Fibroblast of villous mesenchyme (primary cell): ENCODE measurements at places on chromosomes 5 and 9.

- no peak for DNase-seq
Measured at GRCh38 chr5:32991421-32991815, 280.3 kb downstream of the NPR3 start.

GRCh38 chr5:16916262-16916878 lies 19.7 kb downstream of the MYO10 start:
- DNase-seq: peak; percentile 82

DNA sequence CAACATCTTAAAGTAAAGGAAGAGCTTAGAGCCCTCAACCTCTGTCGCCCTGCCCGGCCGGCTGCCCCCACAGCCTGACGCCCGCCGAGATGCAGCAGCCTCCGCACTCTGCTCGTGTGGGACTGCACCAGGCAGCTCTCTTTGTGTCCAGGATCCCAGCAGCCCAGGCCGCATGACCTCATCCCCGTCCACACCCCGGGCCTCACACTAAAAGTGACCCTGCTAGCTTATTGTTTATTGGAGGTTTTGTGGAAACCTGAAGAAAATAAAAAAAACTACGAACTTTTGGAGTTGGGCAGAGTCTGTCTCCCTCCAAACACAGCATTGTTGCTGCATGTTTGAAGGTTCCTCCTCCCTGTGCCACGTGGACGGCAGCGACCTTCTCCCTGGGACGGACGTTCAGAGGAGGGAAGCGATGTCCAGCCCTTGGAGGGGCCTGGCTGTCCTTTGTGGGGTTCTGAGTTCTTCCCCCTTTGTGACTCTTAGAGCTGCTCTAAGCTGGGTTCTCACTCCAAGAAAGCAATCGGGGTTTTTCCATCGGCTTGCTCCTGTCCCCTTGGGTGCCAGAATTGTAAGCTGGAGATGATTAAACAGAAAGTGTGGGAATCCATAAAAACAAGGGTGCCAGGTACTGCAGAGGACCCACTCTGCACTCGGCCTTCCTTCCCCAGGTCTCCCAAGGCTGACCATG lies 103.5 kb upstream of the COL5A1 start:
- DNase-seq: peak; percentile 65

DNA sequence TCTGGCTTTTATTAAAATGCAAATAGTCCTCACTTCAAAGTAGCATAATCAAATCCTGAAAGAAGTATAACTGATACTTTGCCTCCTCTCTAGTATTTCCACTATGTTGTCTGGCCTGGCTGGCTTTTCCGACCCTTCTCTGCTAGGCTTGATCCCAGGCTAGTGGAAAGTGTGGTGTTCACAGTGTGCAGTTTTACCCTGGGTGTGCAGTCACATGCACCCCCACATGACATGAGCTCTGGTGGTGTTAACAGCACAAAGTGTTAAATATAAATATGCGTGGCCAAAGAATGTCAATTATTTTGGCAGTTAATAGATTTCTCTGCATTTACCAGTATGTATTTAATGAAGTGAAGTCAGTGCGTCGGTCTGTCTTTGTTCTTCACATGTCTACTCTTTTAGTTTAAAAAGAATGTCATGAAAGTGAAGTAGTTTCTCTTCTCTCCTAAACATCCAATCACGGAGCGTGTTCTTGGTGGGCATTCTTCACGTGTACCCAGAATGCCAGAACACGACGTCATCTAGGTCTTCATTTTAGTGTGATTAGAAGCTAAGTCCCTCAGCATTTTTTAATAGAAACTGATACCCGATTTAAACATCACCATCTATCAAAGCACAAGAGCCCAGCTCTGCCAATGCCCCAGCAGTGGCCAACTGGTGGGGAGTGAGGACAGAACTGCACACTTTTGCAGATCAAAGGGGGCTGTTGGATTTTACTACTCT lies 286.4 kb downstream of the FANCC start:
- DNase-seq: no peak

DNA sequence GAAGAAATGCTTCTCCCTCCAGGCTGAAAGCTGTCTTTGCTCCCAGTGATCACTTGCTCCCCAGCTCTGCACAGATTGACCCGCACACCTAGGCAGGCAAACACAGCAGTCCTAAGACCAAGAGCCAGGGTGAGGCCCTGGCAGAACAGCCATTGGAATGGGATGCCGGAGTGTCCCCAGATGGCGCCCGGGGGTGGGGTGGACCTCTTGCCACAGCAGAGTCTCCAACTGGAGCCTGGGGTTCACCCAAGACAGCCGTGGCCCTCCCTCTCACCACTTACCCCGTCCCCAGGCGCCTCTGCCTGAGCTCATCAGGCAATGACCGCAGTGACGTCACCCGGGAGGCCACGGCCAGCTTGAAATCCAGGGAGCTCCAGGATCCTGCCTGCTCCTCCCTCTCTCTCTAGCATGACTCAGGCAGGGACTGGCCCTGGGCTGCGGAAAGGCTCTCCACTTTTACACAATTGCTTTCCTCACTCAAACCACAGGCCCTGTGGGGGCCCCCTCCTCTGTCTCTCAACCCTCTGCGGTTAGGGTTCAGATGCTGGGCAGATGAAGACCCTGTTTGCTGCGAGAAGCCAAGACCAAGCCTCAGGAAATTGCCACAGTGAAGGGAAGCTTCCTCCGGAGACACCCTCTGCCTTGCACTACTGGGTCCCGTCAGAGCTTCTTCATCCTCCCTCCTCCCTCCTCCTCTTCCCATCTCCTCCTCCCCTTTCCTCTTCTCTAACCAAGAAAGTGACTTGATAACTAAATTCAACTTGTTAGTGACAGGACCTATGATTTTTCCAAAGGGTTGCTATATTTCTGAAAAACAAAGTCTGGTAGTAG lies 24.3 kb upstream of the PTGES start:
- DNase-seq: peak; percentile 100

DNA sequence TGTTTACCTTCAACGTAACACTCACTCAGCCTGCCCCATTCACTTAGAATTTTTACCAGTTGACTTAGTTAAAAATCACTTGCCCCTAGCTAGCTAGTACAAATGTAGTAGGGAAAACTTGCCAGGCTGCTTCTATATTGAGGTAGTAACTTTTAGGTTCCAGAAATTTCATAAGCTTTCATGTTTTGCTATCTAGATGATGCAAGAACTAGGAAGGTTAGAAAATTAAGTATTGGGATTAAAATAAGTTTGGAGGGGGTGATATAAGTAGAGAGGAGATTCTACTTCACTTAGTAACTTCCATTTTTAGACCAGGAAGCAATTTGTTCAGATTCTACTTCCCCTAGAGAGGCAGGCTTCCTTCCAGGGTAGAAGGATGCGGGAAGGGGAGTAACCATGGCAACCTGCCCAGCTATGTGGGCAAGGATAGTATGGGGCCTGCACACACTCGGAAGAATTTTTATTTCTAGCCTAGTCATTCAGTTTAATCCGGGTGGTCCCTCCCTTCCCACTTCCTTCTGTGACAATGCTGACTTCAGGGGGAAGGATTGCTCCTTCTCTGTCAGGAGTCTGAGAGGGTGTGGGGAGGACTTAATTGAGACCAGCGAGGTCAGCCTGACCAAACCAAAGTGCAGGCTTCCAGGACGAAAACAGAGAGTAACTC lies 4.2 kb downstream of the DAB2 start:
- peak; percentile 51 for DNase-seq

DNA sequence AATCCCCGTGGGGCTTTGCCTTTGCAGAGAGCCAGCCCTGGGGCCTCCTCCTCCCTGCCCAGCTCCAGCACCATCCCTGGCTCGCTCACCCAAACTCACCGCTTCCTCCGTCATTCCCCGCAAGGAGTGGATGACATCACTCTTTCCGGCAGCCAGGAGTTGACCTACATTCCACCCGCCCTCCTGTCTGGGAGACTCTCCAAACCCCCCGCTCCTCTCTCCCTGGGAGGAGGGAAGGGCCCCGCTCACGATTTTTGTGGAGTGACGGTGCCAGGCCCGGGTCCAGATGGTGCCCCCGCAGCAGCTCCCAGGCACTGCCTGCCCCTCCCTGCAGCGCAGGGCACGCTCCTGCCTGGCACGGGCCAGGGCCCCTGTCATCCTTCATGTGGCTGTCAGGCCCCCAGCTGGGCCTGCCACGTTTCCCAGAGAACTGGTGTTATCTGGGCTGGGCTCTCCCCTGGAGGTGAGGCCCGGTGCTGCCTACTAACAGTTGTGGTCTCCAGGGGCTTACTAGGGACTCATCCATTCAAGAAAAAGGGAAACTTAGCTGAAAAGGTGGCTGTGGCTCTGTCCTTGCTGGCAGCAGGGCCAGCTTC lies 52.3 kb downstream of the NTNG2 start:
- peak; percentile 63 for DNase-seq

DNA sequence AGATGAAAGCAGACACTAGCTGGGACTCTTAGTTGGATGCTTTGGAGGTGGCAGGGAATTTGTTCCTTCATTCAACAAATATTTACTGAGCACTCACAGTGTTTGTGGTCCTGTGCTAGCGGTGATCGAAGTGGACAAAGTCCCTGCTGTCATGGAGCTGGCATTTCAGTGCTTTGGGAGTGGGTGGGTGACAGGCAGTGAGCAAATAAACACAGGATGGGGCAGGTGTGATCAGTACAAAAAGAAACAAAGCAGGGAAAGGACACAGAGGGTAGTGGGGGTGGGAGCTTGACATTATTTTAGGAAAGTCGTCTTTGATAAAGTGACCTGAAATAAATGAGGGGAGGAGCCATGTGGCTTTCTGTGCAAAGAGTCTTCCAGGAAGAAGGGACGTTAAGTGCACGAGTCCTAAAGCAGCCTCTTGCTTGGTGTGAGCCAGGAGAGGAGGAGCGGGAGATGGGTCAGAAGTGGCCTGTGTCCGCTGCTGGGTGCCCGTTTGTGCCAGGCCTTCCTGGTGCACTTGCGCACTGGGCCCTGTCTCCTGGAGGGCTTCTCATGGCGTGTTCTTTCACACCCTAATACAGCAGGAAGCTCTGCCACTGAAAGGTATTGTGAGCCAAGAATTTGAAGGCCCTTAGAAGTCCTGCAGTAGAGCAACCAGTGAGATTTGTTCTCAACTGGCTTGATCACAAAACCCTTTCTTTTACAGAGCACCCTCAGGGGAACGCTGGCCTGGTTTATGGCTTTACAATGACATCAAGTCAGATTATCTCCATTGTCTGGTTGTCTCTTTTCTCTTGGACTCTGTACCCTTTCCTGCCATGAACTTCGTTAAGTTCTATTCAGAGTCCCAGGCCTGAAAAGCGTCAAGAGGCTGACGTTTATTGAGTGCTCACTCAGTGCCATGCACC lies 14.8 kb downstream of the NDST1 start:
- no peak for DNase-seq

- DNase-seq: no peak
Measured at GRCh38 chr5:88805151-88805784, 77.7 kb downstream of the MEF2C start.

GRCh38 chr9:70566751-70567150 lies 152.3 kb upstream of the KLF9 start:
- no peak for DNase-seq

- peak; percentile 43 for DNase-seq
Measured at GRCh38 chr9:90698871-90699440, 56.3 kb upstream of the DIRAS2 start.

DNA sequence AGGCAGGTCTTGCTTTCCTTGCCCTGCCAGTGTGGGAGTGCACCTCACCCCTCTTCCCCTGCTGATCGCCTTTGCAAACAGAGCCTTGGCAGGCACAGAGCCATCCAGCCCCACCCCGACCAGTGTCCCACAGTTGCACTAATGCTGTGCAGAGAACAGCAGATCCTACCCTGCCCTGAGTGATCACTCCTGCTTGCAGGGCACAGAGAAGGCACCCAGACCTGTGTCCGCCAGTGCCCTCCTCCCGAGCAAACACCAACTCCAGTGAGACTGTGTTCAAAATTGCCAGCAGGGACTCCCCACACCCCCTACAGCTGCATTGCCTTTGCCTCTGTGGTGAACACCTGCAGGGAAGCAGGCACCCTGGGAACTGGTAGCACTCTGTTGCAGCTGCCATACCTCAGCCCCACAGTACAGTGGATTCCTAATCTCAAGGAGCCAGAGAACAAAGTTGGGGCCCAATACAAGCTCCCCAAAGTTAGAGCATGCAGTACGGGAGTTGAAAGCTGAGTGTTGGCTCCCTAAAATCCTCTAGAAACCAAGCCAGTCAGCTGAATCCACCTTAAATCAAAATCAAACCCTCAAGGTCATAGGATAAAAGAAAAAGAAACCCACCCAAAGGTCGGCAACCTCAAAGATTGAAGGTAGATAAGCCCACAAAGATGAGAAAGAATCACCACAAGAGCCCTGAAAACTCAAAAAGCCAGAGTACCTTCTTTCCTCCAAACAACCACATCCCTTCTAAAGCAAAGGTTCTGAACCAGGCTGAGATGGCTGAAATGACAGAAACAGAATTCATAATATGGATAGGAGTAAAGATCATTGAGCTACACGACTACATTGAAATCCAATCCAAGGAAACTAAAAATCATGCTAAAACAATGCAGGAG lies 92.9 kb upstream of the PIK3R1 start:
- DNase-seq: no peak

DNA sequence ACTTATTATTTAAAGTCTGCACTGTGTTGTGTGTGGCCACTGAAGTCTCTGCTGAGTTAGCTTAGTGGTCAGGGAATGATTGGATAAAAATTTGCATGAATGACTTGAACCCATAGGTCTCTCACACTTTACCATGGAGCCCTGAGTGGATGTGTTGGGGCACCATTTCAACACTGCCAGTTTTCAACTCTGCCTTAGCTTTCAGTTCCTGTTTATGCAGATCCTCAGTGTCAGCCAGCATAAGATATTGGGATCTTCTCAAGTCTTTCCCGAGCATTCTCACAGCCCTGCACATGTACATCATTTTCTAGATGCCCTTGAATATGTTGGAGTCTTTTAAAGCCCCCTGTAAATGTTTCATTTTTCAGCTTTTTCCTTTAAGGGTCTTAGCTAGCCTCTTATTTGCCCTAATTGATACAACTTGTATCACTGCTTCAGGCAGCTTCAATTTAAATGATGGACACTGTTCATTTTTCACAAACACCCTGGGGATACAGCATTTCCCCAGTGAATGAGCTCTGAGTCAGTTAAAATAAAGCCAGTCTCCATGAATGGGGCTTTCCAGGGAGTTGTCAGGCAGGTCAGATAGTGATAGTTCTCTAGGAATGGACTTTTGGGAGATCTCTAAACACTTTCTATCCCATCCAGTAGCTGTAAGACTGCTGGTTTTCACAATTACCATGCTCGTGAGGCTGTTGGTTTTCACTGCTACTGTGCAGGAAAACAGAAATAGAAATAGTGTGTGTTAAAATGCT lies 211.9 kb upstream of the PAPPA start:
- peak; percentile 51 for DNase-seq

GRCh38 chr5:126801174-126801991 lies 24.4 kb downstream of the LMNB1 start:
- DNase-seq: peak; percentile 20

- DNase-seq: peak; percentile 43
Measured at GRCh38 chr5:107671742-107672210, 1.0 kb upstream of the EFNA5 start.
